ENCODE measurements at places on chromosomes 11 and 22.

GRCh38 chr11:25981998-25982397, 349.9 kb upstream of the ANO3 start:
- DNase-seq = peak; percentile 58

DNA sequence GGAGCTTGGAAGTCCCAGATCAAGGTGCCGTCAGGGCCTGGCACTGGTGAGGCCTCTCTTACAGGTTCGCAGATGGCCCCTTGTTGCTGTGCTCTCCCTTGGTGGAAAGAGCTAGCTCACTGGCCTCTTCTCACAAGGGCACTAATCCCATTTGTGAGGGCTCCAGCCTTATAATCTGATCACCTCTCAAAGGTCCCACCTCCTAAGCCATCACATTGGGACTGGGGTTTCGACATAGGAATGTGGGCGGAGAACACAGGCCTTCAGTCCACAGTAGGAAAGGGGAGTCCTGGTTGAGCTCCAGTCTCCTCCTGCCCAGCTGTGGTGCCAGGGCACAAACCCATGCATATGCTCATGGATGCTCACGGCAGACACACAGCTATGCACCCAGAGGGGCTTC, 14.0 kb upstream of the LRRC32 start:
- no peak for DNase-seq

GRCh38 chr22:22877523-22878210, 9.9 kb upstream of the IGLL5 start:
- DNase-seq = peak; percentile 11

GRCh38 chr11:33622186-33622585, 78.4 kb downstream of the C11orf91 start:
- no peak for DNase-seq

GRCh38 chr22:49671331-49672013, 156.2 kb downstream of the BRD1 start:
- DNase-seq = no peak
